ENCODE measurements at places on chromosomes 7 and 10.

DNA sequence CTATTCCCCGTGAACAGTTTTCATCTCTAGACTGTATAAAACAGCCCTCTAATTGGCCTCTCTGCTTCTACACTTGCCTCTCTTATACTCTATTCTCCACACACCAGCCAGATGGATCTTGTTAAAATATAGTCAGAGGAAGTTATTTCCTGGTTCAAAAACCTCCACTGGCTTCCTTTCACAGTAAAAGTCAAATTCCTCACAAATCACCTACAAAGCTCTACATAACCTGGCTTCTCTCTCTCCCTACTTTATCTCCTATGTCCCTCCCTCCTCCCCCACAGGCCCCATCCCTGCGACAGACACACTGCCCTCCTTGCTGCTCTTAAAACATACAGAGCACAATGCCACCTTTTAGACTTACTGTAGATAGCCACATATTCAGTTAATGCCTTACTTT is 60.1 kb downstream of the TPK1 start:
- DNase-seq, result no peak

GRCh38 chr7:122886357-122887081 is at the start of gene CADPS2:
CADPS2 (minus strand) TSS chr7:122886460; CDS start chr7:122886337, 123 bp downstream.
- DNase-seq, result no peak

GRCh38 chr7:28984631-28985030 is 26.5 kb upstream of the TRIL start:
- peak; percentile 26 for DNase-seq

DNA sequence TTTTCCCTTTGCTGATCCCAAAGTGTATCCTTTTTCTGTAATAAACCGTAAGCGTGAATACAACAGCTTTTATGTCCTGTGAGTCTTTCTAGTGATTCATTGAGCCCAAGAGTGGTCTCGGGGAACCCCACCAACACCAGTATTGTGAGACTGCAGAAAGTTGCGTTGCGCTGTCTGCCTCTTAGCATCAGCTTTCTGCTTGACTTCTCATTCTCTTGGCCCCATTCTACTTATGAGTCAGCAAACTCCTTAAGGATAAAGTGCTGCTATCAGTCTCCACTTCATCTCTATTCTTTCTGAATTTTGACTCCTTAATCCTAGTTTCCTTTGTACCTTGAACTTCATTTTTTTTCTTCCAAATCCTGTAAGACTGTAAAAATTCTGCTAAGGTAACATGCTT is 184.3 kb upstream of the MBL2 start:
- DNase-seq, result no peak

GRCh38 chr10:126118476-126118875 is 222.1 kb downstream of the FANK1 start:
- DNase-seq, result no peak

GRCh38 chr7:57646219-57646900 is 196.4 kb downstream of the ZNF716 start:
- no peak for DNase-seq

DNA sequence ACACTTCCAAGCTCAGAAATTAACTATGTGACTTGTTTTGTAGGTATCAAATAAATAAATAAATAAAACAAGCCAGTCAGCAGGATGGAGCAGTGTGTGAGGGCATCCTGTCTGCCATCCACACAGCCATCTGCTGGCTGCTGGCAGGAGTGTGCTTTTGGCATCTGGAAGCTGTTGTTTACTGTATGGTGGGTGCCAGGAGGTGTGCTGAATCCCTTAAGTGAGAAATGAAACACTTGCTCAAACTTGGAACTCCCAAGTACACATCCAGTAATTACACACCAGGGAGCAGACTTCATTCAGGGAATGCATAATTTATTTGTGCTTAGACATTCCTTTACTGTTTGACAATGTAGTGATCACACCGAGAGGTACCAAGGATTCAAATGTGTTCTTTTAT is 16.9 kb upstream of the TAX1BP1 start:
- DNase-seq, result peak; percentile 20

GRCh38 chr10:359762-360161 is 224.5 kb downstream of the ZMYND11 start:
- DNase-seq, result no peak

DNA sequence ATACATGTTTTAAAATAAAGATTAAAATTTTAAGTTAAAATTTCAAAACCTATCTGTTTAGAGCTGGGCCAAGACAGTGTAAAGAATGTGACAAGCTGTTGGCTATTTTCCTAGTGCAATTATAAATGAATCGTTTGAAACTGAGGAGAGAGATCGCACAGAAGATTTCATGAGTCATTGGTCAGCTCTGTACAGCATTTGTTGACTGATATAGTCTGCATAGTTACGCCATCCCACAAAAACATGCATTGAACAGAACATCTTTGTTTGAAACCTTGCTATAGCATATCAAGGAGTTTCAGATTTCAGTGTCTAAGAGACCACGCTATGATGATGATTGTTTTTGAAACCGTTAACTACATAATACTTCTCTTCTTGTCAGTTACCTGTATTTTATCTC is 1.3 kb upstream of the C10orf67 start:
- no peak for DNase-seq

DNA sequence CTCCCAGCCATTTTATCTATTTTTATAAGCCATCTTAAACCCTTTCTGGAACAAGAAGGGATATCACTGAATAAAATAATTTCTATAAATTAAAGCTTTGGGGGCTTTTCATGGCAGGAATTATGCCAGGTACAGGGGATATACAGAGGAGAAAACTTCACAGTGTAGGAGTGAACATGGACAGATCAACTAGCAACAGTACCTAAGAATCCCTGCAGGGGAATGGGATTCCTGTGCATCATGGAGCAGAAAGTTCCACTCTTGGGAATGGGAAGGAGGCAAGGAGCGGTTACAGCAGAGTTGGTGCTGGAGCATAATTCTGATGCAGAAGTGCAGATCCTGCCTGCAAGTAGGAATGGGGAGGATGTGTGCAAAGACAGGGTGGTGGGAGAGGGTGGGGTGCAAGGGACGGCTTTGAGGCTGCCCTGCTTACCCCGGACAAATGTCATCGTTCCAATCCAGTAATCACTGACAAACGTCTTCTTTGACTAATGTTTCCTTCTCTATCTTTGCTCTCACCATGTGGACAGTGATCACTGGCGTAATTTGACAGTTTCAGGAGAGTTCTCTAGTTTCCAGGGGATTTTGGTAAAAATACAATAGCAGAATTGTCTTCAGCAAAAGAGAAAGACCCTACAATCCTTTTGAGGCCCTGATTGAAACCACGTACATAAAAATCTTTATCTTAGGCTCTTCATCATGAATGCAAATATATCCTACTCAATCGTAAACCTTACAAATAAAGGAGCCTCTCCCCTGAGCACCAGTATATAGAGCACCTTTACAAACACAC is 196.7 kb downstream of the HECW1 start:
- no peak for DNase-seq
